ENCODE measurements at places on chromosomes 2 and 18.
A peak's percentile ranks its signal among the peaks of the same experiment; 100 is the strongest.

GRCh38 chr2:120231974-120232635 lies 8.9 kb upstream of the TMEM185B start:
- peak; percentile 83 for DNase-seq

- no peak for DNase-seq
Measured at GRCh38 chr2:142557391-142557790, 320.1 kb upstream of the KYNU start.

GRCh38 chr2:109345653-109346480 lies 216.9 kb downstream of the SH3RF3 start:
- DNase-seq, result no peak

DNA sequence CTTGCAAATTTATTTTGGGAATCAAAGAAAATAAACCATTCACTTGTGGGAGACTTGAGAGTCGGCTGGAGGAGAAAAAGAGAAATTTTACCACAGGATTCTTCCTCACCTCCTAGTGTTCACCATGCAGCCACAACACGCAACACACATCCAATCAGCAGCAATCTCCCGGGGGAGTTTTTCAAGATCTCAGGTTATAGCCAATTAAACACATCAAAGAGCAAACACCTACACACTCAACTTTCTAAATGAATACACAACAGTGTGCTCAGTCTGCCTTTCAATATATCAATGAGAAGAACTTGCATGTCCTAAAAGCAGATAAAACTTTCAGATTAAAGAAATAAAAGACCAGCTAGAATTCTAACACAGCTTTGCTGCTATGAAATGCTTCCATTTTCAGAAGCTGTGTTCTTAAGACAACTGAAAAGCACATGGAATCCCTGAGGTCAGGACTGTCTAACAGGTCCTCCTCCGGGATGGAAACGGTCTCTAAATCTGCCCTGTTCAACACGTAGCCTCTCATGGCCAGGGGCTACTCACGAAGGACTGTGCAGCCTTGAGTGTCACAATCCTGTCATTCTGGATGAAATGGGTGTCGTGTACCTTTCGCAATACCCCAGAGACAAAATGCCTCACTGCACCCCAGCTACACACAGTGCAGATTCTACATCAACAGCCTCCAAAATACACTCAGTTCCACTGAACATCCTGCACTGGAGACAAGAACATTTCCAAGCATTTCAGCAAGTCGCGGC lies 84.2 kb downstream of the ZNF516 start:
- DNase-seq, result no peak

GRCh38 chr2:207126724-207127308 lies 38.9 kb downstream of the KLF7 start:
- no peak for DNase-seq

DNA sequence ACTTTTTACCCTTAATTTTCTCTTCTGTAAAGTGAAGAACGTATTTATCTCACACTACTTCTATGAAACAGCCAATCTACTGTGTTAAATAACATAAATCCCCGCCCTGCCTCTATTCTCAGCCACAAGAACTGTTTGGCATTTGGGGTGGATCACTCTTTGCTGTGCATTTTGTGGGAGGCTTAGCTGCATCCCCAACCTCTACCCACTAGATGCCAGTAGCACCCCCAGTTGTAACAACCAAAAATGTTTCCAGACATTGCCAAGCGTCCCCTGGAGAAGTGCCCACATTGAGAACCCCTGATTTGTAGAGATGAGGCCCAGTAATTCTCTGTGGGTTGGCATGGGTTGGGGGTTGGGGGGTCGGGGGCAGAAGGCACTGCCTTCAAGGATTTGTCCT lies 94.7 kb upstream of the BOD1L2 start:
- DNase-seq, result no peak

GRCh38 chr2:68256093-68256450 lies 3.7 kb upstream of the PPP3R1 start:
- DNase-seq, result no peak
